ENCODE measurements at places on chromosomes 7 and 10.
A peak's percentile ranks its signal among the peaks of the same experiment; 100 is the strongest.

DNA sequence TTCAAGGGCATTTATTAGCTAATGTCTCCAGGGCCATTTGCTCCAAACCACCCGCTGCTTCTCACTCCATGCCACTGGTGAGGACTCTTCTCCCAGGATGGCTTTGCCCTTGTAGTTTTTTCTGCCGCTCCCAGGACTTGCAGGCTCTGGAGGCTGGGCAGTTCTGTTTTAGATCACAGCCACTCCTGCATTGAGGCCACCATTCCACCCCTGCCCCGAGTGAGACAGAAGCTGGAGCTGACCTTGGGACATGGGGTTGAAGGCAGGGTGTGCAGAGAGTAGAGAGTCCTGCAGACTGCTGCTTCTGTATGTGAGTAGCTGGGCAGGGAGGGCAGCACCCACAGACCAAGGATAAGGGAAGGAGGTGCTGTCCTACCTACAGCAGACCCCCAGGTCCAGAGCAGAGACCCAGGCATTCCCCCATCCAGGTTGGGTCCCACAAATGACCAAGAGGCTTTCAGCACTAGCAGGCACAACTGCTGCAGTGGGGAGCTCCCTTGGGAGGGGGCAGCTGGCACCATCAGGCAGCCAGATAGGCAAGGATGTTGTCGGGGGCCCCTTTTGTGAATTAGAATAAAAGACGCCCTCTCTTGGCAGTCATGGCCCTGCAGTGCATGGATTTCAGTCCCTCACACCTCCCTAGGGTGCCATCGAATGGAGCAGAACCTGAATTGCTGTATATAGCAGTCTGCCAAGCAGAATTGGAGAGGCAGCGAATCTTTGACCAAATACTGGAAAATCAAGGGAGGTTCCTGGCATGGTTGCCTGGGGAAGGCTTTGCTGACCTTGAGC, 22.7 kb upstream of the ADCYAP1R1 start:
- no peak for DNase-seq
- no peak overlapping the region for H3K27ac ChIP-seq
- H3K36me3 ChIP-seq = no peaks in the 10 kb centered on the region
- H3K27me3 ChIP-seq = peaks cover 6% of the 10 kb centered on the region
- H3K4me3 ChIP-seq = no peak overlapping the region

- no peaks in the 10 kb centered on the region for H3K36me3 ChIP-seq
- H3K27ac ChIP-seq = no peak overlapping the region
- H3K4me1 ChIP-seq = no peaks in the 10 kb centered on the region
- no peak for DNase-seq
- no peak overlapping the region for H3K4me3 ChIP-seq
These were observed 52.6 kb upstream of the TMEM106B start for GRCh38 chr7:12158334-12159060.

DNA sequence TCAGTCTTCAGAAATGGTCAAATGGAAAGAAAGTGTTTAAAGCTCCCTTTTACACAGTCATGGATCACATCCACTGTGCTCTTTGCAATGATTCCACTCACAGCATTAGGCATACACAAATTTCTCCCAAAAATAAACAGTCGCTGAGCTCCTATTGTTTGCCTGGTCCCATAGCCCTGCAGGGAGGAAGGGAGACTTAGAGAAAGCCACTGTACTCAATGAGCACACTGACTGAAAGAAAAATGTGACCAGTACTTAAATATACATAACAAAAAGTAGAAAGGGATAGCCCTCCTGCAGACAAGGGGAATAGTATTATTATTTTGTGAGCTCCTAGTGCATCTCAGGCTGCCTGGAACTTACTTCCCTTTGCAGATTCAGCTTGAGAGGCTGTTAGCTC, 853.2 kb downstream of the GRID1 start:
- no peak overlapping the region for H3K27ac ChIP-seq
- peaks cover 7% of the 10 kb centered on the region for H3K27me3 ChIP-seq
- no peaks in the 10 kb centered on the region for H3K36me3 ChIP-seq
- peaks cover 23% of the 10 kb centered on the region for H3K4me1 ChIP-seq

- no peaks in the 10 kb centered on the region for H3K36me3 ChIP-seq
- DNase-seq = peak; percentile 70
- H3K4me3 ChIP-seq = peak within 1 kb of the TSS; percentile 72
- H3K4me1 ChIP-seq = no peaks in the 10 kb centered on the region
- peaks cover 64% of the 10 kb centered on the region for H3K27me3 ChIP-seq
These were observed at the start of gene PAOX for GRCh38 chr10:133379152-133379800. Gene PAOX, plus strand, starts transcription at chr10:133379262. Its CDS starts 55 bp downstream, at chr10:133379317.

- peaks cover 79% of the 10 kb centered on the region for H3K27me3 ChIP-seq
- no peak for DNase-seq
- no peaks in the 10 kb centered on the region for H3K36me3 ChIP-seq
- peaks cover 34% of the 10 kb centered on the region for H3K4me1 ChIP-seq
- no peak overlapping the region for H3K4me3 ChIP-seq
- no peak overlapping the region for H3K27ac ChIP-seq
These were observed 37.7 kb downstream of the EN2 start for GRCh38 chr7:155495440-155496248.

- no peak overlapping the region for H3K27ac ChIP-seq
- no peak overlapping the region for H3K4me3 ChIP-seq
- H3K36me3 ChIP-seq = no peaks in the 10 kb centered on the region
- no peak for DNase-seq
- H3K27me3 ChIP-seq = no peaks in the 10 kb centered on the region
These were observed 523.6 kb downstream of the KIF20B start for GRCh38 chr10:90224791-90225566.

DNA sequence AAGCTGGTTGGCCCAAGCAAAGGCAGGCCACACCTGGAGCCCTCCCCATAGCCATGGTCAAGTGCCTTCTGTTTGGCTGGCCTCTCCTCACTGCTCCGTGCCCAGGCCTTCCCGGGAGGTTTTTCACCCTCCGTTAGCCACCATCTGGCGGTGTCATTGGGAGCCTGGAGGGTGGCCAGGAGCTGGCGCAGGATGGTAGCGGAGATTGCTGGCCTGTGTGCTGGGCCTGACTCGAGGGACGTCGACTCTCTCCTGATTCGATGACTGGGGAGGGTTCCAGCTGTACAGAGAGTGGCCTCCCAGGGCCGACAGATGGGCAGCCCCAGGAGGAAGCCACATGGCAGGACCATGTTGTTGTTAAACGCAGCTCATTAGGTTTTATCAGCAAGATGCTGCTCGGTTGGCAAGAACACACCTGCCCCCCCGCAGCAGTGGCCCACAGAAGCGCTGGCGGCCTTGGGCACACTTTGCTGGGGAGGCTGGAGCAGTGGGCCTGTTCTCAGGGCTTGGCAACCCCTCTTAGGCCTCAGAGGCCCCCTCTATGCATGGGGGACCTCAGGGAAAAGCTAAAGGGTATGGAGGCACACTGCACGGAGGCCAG, 64.0 kb upstream of the CACUL1 start:
- H3K27me3 ChIP-seq = no peaks in the 10 kb centered on the region
- H3K4me3 ChIP-seq = no peak overlapping the region
- no peak overlapping the region for H3K27ac ChIP-seq

- DNase-seq = no peak
- no peak overlapping the region for H3K4me3 ChIP-seq
- peaks cover 24% of the 10 kb centered on the region for H3K4me1 ChIP-seq
- peaks cover 4% of the 10 kb centered on the region for H3K27me3 ChIP-seq
- H3K36me3 ChIP-seq = no peaks in the 10 kb centered on the region
These were observed 4.8 kb upstream of the HYCC1 start for GRCh38 chr7:23018750-23019149.

GRCh38 chr7:121796381-121796780, 76.6 kb upstream of the PTPRZ1 start:
- H3K27me3 ChIP-seq = no peaks in the 10 kb centered on the region
- peaks cover 52% of the 10 kb centered on the region for H3K4me1 ChIP-seq
- H3K36me3 ChIP-seq = peaks cover 10% of the 10 kb centered on the region
- H3K27ac ChIP-seq = 0 out of 2 replicates have a peak overlapping the region, but pooled peaks have one; percentile 3
- DNase-seq = no peak

DNA sequence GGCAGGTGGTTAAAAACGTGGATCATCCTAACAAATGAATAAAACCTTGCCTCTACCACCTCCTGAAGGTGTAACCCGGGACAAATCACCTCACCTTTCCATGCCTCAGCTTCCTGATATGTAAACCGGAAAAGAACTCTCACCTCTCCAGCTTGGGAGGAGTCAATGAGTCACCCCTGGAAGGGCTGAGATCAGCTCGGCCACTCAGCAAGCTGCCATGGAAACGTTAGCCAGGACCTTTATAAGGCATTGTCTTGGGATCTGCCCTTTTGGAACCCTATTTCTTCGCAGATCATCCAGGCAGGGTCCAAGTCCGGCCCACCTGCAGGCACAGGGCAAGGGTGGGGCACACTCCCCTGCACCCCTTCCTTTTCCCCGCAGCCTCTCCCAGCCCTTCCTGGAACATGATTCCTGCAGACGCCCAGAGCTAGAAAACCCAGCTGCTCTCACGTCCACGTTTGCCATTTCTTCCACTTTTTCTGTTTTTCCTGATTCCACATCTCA, 81.6 kb upstream of the PFKP start:
- no peak for DNase-seq
- H3K4me3 ChIP-seq = no peak overlapping the region
- H3K36me3 ChIP-seq = no peaks in the 10 kb centered on the region
- H3K4me1 ChIP-seq = peaks cover 22% of the 10 kb centered on the region
- no peak overlapping the region for H3K27ac ChIP-seq
- H3K27me3 ChIP-seq = peaks cover 21% of the 10 kb centered on the region

DNA sequence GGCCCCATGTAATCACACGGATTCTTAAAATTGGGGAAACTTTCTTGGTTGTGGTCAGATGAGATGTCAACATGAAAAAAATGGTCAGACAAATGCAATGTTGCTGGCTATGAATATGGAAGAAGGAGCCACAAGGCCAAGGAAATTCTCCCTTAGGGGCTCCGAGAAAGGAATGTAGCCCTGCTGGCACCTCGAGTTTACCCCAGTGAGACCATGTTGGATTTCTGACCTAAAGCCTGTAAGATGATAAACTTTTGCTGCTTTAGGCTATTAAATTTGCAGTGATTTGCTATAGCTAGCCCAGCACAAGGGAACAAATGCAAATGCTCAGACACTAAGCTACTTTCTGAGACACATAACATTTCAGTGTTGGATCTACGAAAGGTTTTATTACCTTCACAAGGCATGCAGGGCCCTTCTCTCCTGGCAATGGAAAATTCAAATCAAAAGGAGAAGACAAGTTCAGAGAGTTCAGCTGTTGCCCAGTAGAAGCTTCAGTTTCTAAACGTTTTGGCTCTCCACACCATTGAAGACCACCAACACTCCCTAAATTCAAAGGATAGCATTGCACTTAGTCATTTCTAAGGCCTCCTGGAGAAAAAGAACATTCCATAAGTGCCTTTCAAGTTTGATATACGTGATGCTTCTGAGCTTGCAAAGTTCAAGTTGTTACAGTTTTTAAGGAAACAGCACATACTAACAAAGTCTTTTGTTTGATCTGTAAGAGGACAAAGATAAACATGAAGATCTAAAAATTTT, 23.4 kb downstream of the MCMBP start:
- no peak overlapping the region for H3K4me3 ChIP-seq
- no peaks in the 10 kb centered on the region for H3K4me1 ChIP-seq
- H3K27ac ChIP-seq = no peak overlapping the region
- H3K36me3 ChIP-seq = peaks cover 66% of the 10 kb centered on the region

DNA sequence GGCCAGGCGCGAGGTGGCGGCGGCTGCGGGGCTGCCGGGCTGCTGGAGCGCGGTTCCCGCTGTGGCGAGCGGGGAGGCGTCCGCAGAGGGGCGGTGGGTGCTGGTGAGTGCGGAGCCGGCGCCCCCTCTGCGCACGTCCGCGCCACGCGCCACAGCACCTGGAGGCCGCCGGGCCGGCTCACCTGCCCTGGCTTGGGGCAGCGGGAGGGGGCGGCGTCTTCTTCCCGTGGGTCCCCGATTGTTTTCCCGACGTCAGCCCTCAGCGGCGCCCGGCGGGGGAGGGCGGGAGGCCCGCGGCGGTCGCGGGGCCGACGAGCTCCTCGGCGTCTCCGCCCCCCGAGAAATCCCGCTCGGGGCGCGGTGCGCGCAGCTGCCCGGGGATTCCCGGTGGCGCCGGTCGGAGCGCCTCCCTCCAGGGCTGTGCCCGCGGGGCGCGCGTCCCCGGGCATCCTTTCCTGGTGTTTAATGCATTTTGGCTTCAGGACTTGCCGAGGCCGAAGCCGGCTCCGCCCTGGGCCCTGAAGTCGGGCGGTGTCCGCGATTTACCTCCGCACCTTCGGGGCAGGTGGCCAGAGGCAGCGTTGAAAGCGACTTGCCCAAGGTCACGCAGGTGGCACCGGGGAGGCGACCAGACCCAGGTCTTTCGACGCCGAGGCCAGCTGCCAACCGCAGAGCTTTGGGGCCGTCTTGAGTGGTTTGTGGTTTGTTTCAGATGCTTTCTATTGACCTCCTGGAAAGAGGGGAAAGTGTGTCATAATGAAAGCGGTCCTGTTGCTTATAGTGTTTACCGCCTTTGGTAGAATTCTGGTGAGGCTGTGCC, 561 bp downstream of the PLEKHA1 start:
- H3K4me1 ChIP-seq = peaks cover 23% of the 10 kb centered on the region
- peaks cover 10% of the 10 kb centered on the region for H3K36me3 ChIP-seq
- peak overlapping the region; percentile 93 for H3K4me3 ChIP-seq

DNA sequence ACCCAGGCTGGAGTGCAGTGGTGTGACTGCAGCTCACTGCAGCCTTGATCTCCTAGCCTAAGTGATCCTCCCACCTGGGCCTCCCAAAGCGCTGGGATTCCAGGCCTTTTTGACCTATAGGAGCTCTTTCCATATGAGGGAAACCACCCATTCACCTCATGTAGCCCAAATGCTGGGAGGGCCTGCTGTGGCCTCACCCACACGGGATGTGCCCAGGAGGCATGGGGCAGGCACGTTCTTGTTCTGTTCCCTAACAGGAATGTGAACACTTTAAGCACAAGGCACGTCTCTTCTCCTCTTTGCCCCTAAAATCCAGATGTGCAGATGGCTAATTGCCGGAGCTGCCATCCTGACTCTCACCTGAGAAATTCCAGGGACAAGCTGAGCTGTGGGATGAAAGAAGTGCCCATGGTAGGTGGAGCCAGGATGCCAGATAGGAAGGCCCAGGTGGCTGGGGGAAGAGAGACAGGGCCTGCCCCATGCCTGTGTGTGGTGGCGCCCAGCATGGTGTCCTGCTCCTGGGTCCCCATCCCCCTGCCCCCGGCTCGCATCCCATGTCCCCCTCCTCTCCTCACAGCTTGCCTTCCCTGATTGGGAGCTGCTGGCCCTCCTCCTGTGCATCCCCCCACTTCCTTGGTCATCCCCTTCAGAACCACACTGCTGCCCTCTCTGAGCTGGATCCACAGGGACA, 17.3 kb downstream of the CAMK2B start:
- no peak overlapping the region for H3K27ac ChIP-seq
- H3K4me1 ChIP-seq = peaks cover 4% of the 10 kb centered on the region
- H3K36me3 ChIP-seq = no peaks in the 10 kb centered on the region
- H3K27me3 ChIP-seq = peaks cover 56% of the 10 kb centered on the region
- no peak for DNase-seq
- no peak overlapping the region for H3K4me3 ChIP-seq

DNA sequence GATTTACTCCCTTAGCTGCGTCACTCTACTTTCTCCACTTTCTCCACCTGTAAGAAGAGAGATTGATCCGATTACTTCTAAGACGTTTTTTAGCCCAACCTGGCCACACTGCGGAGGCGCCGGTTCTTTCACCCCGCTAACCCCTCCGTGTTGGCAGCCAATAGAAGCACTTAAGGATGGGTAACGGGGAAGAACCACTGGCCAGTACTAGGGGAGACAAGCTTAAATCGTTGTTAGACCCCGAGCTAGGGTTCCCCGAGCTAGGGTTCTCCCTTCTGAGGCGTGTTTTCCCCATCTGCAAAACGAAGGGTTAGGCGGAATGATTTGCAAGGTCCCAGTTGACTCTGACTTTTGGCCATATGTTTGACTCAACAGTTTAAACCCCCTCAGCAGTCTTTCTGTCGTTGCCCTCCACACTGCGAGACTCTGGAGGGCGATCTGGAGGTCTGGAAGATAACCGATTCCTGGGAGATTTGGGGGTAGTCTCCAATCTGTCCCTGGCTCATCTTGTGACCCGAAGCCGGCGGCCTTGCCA, 644 bp downstream of the UMAD1 start:
- H3K27me3 ChIP-seq = no peaks in the 10 kb centered on the region
- H3K4me1 ChIP-seq = peaks cover 32% of the 10 kb centered on the region
- peak overlapping the region; percentile 98 for H3K4me3 ChIP-seq
- DNase-seq = peak; percentile 25

Measured in WTC11 (cell line).